Muscle of arm (tissue), 14 donors: ENCODE measurements at places on chromosomes 3 and 15. TPM values are rescaled to one million over a fixed set of nuclear protein-coding genes. Genes with fewer than 3 reads are reported as not detected.

- DNase-seq = no peak
Observed at GRCh38 chr3:100966049-100966491, 27.2 kb downstream of the ABI3BP start.

GRCh38 chr3:150020527-150020926 is 49.8 kb upstream of the PFN2 start:
- no peak for DNase-seq

DNA sequence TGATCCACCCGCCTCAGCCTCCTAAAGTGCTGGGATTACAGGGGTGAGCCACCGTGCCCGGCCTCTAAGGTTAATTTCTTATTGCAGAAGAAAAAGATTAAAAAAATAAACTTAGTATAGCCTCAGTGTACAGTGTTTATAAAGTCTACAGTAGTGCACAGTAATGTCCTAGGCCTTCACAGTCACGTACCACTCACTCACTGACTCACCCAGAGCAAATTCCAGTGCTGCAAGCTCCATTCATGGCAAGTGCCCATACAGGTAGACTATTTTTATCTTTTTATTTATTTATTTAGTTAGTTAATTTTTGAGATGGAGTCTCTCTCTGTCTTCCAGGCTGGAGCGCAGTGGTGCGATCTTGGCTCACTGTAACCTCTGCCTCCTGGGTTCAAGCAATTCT is 3.2 kb upstream of the FLNB start:
- no peak for DNase-seq

- DNase-seq = no peak
Observed at GRCh38 chr3:44284949-44285348, 43.3 kb downstream of the TOPAZ1 start.

DNA sequence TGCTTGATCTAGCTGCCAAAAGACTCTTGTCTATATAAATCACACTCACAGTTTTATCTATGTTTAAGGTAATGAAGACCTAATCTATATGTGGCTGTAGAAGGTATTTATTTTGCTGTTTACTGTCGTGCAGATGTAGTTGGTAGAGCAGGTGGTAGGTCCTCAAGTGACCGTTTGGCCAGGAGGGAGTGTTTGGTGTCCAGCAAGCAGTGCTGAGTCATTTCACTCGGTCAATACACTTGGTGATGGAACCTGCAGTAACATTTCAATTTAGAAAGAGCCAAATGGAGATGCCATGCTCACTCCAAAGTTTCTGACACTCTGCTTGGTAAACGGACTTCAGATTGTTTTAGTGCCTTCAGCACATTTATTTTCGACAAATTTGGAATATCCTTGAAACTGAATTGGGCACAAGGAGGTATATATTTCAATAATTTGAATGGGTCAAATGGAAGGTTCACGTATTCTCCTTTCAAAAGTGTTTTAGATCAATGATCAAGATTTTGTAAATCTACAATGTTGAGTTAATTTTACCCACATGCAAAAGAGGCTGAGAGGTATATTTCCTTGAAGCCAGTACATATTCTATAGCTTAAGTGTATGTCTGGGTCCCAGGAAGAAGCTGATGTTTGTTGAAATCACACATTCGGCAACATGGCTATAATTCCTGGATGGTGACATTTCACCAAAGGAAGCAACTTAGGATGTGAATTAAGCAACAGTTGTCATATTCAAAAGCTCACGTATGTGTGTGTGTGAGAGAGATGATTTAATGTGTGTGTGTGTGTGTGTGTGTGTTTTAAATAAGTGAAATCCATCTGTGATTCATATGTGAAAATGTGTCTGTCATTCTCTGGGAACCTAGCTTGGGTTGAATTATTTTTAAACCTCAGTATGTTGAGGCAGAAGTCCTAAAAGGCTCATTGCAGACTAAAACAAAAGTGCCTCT is 7.7 kb upstream of the CX3CR1 start:
- no peak for DNase-seq

- peak; percentile 25 for DNase-seq
Observed at GRCh38 chr3:13932578-13933295, 52.9 kb upstream of the WNT7A start.

- no peak for DNase-seq
Observed at GRCh38 chr3:99348451-99348850, 289.9 kb upstream of the COL8A1 start.

GRCh38 chr15:67148196-67148701 is 82.8 kb downstream of the SMAD3 start:
- no peak for DNase-seq

DNA sequence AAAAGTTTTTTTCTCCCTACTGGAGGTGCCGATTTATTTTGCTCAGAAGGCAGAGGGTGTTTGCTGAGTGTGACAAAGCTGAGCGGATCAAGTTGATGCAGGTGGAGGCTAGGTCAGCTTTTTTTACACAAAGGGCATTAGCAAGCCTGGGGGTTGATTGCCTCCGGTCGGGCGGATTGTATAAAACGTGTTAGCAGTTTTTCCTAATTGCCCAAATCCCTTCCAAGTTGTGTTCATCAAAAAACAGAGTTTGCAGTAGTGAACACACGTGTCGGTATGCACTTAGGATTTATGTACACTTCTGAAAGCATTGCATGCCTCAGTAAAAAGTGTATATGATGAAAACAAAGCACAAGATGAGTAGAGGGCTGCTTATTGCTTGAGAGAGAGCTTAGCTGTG is 2.6 kb downstream of the GPR160 start:
- DNase-seq = no peak

GRCh38 chr15:91476861-91477260 is 376.6 kb upstream of the SLCO3A1 start:
- no peak for DNase-seq

- no peak for DNase-seq
Observed at GRCh38 chr3:101171681-101172191, 148.6 kb downstream of the IMPG2 start.

DNA sequence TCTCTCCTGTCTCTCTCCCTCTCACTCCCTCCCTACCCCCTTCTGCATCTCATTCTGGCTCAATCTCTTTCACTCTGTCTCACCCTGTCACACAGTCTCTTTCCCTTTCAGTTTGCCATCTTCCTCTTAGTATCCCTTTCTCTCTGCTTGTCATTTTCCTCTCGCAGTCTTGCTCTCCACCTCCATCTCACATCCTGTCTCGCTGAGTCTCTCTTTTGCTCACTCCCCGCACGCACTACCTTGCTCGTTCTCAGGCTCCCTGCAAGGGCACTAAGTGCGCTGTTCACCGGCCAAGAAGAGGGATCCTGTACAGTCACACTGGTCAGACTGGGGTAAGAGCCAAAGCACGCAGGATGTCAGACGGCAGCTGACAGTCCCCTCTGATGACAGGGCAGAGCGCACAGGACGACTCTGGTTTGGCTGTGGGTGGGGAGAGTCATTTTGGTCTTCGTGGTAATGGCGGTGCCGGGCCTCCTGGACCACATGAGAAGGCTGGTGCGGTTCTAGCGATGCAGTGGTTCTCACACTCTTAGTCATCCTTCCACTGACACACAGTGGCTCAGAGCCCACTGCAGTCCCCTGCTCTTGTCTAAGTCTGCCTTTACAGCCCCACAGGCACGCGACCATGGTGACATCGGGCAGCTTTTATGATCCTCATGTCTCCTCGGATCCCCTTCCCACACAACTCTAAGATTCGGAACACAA is 356.8 kb downstream of the FOXP1 start:
- no peak for DNase-seq

DNA sequence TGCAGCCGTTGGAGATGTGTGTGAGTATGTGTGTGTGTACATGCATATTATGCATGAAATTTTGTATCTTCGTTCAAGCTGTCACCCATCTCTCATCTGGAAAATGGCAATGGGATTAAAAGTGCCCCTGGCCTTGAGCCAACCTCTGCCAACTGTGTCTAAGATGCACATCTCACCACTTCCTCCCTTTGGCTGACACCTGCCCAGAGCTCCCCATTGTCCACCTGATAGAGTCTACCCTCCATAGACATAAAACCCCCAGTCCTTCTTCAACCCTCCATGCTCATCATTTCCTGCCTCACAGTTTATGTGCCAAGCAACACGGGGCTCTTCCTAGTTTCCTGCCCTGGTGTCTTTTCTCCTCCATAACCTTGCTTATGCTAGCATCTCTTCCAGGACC is 187.5 kb upstream of the HES1 start:
- DNase-seq = no peak

SLC22A13 gene
- polyA plus RNA-seq = not detected

CTXN2 gene
- polyA plus RNA-seq = not detected

LRRIQ4 gene
- not detected for polyA plus RNA-seq

EPHB1 gene
- polyA plus RNA-seq = 40.0 TPM

SCN11A gene
- polyA plus RNA-seq = 3.2 TPM

STRA6 gene
- 1.4 TPM for polyA plus RNA-seq

ALCAM gene
- polyA plus RNA-seq = 15.3 TPM

ZKSCAN7 gene
- 8.1 TPM for polyA plus RNA-seq

VGLL3 gene
- not detected for polyA plus RNA-seq

SLC25A36 gene
- polyA plus RNA-seq = 82.1 TPM

CP gene
- 3.8 TPM for polyA plus RNA-seq

ZNF660 gene
- 4.3 TPM for polyA plus RNA-seq
